Stimulated activated CD4-positive, alpha-beta T cell treated with anti-CD3 and anti-CD28 coated beads, Interleukin-15, amount 100 ng/mL, for 24 hours (primary cell): ENCODE measurements at places on chromosomes 3 and 15.

DNA sequence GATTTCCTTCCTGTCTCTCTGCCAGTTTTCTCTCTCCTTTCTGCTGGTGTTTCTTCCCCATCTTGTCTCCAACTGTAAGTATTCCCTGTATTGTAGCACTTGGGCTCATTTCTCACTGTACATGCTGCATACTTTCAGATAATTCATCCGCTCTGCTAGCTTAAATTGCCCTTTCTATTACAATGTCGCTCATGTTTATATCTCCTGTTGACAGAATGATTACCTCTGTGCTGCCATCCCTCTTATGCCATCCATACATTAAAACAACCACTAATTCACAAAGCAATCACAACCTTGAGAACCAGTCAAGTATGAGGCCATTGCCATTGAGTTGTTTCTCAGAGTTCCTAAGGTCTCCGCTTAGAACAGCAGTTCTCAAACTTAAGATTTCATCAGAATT lies 107.5 kb upstream of the SOX2 start:
- DNase-seq: no peak

DNA sequence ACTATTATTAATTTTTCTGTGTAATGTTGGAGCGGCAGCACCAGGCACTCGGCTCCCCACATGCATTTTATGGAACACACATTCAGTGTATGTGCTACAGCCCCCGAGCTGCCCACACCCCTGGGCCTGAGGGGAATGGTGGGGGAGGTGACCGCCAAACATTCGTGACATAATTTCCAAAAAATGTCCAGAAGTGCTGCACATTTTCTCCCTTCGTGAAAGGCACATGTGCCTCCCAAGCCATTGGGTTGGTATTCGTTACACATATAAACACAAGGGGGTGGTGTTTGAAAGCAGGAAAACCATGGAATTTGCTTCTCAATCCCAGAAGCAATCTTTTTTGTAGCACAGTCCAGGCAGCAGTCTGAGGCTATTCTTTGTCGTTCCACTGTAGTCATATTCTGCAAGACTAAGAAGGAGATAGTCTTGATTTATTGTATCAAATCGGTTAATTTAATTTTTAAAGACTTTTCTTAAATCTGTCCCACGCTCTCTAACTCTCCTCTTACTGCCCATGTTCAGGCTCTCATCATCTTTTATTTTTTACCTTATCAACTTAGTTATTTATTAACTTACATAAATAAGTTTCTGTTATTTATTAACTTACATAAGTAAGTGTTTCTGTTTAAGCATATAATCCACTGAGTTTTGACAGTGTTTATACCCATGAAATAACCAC lies 39.2 kb upstream of the POLR2M start:
- DNase-seq: no peak

DNA sequence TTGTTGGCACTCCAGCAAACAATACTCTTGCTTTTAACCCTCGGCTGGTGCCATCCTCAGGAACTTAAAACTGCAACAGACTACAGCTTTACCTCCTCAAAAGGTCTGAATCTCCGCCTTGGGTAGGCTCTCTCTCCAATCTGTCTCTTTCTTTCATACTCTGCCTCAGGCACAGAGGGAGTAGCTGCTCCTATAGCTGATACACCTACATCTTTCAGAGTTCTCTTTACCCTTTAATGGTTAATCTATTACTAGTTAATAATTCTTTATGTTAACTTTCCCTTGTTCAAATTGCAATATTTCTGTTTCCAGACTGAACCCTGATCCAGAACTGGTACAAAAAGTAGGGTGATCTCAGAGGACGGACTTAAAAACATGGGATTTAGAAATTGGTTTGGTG lies 66.2 kb downstream of the MAP4 start:
- no peak for DNase-seq

DNA sequence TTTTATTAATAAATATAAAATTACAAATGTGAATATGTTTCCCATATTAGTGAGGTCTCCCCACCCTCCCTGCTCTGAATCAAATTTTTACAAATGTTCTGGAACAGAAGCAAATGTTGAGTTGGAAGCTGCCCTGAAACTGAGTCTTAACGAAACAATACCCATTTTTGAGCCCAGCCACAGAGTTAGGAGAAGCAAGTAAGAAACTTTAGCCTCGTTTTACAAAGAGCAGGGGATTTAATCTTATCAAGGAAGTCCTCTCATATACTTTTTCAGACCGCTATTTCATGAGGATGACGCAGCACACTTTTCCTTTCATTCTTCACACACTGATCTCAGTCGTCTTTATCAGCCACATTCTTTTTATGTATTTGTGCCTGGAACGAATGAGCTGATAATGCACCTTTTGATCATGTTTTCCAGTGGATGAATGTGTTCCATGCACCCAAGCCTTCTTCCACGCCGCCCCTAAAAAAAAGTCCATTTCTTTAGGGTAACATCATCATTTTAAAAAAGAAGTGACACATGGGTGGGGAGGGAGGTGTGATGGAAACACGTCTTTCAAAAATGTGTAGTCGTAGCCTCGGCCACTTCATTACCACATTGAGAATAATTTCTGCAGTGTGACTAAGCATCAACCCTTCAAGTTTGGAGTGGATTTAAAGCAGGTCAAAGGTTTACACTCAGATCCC lies 48.1 kb downstream of the SETMAR start:
- peak; percentile 67 for DNase-seq

DNA sequence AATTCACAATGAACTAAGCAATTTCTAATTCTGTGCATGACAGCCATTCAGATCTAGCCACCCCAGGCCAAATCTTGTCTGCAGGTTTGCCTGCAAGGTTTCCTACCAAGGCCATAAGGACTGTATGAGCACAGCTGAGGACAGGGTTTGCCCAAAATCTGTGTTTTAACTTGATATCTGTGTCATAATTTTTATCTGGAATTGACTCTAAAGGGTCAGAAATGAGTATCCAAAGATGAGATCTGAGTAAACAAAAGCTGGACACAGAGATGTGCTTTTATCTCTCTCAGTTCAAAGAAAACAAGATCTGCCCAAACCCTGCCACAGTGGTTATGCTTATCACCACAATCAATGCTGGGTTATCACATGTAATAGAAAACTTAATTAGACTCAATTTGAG lies 154.6 kb upstream of the COL8A1 start:
- DNase-seq: no peak

GRCh38 chr15:62649793-62650420 lies 392.6 kb upstream of the TPM1 start:
- DNase-seq: peak; percentile 48

DNA sequence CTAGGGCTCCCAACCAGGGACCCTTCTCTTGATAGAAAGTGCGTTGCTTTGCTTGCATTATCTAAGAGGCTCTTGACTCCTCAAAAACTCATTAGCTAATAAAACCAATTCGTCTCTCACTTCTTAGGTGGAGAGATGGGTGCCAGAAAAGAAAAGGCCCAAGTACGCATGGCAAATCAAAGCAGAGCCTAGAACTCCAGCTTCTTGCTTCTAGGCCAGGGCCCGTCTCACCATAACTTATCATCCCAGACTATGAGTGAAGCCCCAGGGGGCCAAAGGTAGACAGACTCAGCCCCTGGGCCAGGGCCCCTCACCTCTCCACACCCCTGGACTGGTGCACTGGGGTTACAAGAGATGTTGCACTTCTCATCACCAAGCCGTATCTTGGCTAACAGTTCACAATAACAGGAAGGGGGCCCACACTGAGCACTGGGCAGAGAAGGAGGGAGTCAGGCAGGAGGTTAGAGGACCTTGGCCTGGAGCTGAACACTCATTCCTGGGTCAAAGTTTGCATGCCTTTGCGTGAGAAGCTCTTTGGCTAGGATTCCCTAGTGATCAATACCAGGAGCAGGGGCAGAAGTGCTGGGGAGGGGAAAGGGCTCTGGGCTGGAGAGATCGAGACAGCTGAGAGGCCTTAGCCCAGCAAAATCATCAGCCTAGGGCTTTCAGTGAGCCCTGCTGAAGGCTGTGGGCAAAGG lies 5.4 kb upstream of the CYP1A1 start:
- DNase-seq: no peak

GRCh38 chr15:99987701-99988100 lies 254.5 kb upstream of the LYSMD4 start:
- no peak for DNase-seq

DNA sequence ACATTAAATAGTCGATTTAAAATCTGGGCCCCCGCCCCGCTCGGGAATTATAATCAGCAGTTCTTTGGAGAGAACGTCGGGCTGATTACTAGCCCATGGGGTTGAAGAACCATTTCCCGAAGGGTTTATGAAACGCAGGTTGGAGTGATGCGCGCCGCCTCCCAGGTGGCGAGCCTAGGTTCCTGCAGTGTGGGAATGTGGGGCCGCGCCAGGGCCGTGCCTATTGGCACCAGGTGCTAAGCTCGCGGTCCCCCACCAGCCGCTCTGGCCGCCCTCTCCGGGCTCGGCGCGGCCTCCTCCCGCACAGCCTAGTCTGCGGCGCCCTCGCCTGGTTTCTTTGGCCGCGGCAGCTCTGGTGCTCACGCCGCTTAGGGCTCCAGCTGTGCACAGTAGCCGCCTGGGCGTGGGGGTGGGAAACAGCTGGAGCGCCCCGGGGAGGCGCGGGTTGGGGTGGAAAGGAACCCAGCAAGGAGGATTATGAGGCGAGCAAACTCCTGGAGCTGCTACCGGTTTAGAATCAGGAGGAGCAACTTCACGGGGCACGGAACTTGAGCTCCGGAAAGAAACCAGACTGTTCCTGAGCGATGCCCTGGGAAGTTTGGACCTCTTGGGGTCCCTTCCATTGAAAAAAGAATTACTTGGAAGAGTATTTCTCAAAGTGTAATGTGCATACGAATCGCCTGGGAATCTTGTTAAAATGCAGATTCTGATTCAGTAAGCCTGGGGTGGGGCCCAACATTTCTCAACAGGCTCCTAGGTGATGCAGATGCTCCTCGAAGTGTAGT lies 5.6 kb upstream of the MECOM start:
- peak; percentile 74 for DNase-seq

DNA sequence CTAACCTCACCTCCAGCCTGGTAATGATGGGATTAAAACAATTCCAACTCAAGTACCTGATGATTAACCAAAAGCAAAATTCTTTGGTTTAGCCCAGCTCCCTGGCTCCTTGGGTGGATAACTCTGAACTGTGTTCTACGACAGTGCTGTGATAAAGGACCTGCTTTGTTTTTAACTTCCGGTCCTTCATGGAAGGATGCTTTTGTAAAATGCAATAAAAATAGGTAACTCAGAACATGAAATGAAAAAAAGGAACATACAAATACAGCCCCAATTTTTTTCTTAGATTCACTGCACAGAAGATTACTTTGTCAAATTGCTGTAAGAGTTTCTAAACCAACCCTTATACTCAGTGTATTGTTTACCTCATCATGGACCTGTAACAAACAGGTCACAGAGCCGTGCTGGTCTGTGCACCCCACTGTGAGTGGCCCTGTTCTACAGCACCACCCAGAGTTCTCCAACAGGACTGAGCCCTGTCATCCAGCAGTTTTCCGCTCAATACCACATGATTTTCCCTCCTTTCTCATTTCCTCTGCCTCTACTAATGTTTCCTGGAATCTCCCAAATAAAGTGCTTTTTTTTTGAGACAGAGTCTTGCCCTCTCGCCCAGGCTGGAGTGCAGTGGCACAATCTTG lies 4.9 kb upstream of the PCYT1A start:
- no peak for DNase-seq

GRCh38 chr3:150372320-150372719 lies 35.8 kb upstream of the TSC22D2 start:
- DNase-seq: no peak

- no peak for DNase-seq
Measured at GRCh38 chr3:83496462-83496861, 1462.3 kb upstream of the CADM2 start.

GRCh38 chr15:35394416-35394815 lies 151.5 kb downstream of the DPH6 start:
- DNase-seq: no peak

- DNase-seq: no peak
Measured at GRCh38 chr15:55816017-55816416, 73.1 kb upstream of the PRTG start.

- no peak for DNase-seq
Measured at GRCh38 chr3:107458871-107459270, 63.9 kb upstream of the BBX start.

GRCh38 chr15:99537344-99537743 lies 28.4 kb upstream of the MEF2A start:
- no peak for DNase-seq

DNA sequence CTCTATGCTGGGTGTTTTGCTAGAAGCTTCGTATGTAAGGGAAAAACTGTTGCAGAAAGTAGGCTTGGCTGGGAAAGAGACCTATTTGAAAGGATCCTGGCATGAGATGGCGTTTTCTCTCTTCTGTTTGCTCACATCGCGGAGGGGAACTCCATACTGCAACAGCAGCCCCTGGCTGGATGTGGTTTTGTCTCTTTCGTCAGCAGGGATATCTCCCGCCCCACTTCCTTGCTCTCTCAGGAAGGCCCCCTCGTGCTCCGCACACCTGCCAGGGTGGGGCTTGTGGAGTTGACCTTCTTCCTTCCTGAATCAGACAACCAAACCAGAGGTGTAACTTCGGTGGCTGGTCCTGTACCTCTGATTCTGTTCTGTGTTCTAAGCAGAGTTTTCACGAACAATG lies 26.4 kb upstream of the MYZAP start:
- peak; percentile 41 for DNase-seq

GRCh38 chr15:99435113-99435695 lies 130.6 kb upstream of the MEF2A start:
- no peak for DNase-seq

GRCh38 chr3:128603811-128604775 lies 46.5 kb downstream of the RPN1 start:
- DNase-seq: no peak

GRCh38 chr15:90807786-90808086 lies 60.7 kb upstream of the FURIN start:
- DNase-seq: no peak

- DNase-seq: no peak
Measured at GRCh38 chr3:195767792-195768191, 43.9 kb downstream of the MUC4 start.
